HCT116 (cell line): ENCODE measurements at places on chromosomes 12 and 14.

DNA sequence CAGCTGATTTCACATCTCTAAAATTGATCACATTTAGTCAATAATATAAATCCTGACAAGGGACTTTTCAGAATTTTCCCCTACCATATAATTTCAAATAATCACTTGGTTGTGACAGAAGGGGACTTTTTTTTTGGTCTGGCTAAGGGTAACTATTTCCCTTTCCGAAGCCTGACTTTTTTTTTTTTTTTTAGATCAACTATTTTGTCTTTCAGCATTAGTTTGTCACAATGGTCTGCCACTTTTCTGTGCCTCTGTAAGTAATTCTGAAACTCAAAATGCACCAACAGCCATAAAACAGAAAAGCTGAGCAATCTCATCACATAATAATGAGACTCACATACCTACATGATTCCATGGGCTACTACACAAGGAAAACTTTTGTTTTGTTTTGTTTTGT is 266.4 kb downstream of the SSPN start:
- H3K36me3 ChIP-seq = no peaks in the 10 kb centered on the region
- no peak overlapping the region for H3K4me3 ChIP-seq
- no peaks in the 10 kb centered on the region for H3K4me1 ChIP-seq
- H3K27ac ChIP-seq = no peak overlapping the region
- no peaks in the 10 kb centered on the region for H3K27me3 ChIP-seq

GRCh38 chr12:89695830-89696229 is 12.8 kb downstream of the ATP2B1 start:
- no peaks in the 10 kb centered on the region for H3K36me3 ChIP-seq
- no peak overlapping the region for H3K27ac ChIP-seq
- peaks cover 5% of the 10 kb centered on the region; the same call in 1 of the 2 replicates for H3K4me1 ChIP-seq

DNA sequence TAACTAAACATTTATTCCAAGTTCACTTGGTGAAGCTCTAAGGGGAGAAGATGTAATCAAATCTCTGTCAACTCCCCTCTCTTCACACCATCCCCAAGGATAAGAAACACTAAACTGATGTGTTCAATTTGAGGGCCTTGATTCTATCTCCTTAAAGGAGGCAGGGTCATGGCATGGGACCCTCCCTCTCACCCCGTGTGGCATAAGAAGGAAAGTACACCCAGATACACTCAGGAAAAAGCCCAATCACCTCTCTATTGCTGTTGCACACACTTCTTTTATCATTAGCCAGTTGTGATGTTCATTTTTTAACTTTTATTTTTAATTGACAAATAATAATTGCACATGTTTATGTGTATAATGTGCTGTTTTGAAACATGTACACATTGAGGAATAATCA is 35.1 kb downstream of the WASHC3 start:
- DNase-seq = no peak
- H3K27me3 ChIP-seq = no peaks in the 10 kb centered on the region
- H3K4me1 ChIP-seq = no peaks in the 10 kb centered on the region
- no peak overlapping the region for H3K4me3 ChIP-seq
- H3K27ac ChIP-seq = no peak overlapping the region

DNA sequence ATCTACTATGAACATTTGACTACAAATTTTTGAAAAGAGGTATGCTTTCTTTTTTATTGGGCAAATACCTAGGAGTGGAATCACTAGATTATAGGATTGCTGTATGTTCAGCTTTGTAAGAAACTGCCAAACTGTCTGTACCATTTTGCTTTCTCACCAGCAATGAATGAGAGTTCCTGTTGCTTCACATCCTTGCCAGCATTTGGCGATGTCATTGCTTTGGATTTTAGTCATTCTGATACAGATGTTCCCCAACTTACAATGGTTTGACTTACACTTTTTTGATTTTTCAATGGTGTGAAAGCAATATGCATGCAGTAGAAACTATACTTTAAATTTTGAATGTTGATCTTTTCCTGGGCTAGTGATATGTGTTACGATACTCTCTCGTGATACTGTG is 328.7 kb downstream of the RAD51B start:
- H3K27ac ChIP-seq = peak overlapping the region; percentile 99; the same call in 1 of the 2 replicates
- H3K27me3 ChIP-seq = no peaks in the 10 kb centered on the region
- H3K36me3 ChIP-seq = peaks cover 5% of the 10 kb centered on the region; the same call in 1 of the 2 replicates
- no peak for DNase-seq

DNA sequence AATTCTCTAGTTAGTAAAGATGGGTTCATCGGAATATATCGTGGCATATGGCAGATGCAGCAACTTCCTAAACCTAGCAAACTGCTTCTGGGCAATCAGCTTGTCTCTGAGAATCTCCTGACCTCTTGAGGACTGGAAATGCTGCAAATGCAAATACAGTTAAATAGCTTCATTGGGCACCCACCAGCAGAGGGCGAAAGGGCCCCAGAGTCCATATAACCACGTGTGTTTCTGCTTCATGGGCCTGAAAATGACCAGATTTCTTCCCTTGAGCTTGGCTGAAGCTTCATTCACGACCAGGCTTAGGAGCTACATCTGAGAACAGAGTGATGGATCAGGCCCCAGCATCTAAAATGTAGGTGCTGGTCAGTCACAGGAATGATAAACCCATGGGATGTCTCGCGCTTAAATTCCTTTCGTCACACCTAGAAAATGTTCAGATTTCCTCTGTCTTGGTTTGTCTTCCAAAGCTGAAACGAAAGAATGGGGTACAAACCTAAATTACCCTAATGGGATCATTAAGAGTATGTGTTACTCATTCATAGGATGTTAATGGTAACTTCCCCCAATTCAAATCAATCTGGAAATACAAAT is 1482.5 kb upstream of the TMEM132C start:
- no peak overlapping the region for H3K27ac ChIP-seq
- DNase-seq = peak; percentile 66
- H3K27me3 ChIP-seq = peaks cover 34% of the 10 kb centered on the region
- H3K36me3 ChIP-seq = no peaks in the 10 kb centered on the region
- no peak overlapping the region for H3K4me3 ChIP-seq

- DNase-seq = no peak
- H3K27me3 ChIP-seq = 0 out of 2 replicates have a peak, but pooled peaks cover 6% of the 10 kb centered on the region
- no peak overlapping the region for H3K4me3 ChIP-seq
- H3K27ac ChIP-seq = no peak overlapping the region
- H3K36me3 ChIP-seq = no peaks in the 10 kb centered on the region
Observed at GRCh38 chr14:100906420-100906819, 2.9 kb upstream of the RTL1 start.
